ENCODE measurements at places on chromosomes 13 and 19.

DNA sequence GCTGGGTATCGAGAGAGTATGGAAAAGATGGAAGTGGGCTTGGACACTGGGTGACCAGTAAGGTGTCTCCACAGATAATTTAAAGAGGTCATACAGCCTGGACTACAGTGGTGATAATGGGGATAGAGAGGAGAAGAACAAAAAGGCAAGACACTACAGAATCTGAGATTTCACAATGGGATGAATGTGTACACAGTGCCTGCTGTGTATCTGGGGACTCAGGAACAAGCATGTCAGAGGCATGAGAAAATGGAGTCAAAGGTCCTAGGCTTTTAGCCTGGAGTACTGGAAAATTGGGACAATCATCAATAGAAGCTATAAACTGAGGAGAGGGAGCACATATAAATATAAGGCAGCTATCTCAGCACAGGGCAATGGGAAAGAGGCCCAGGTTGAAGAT is 69.4 kb downstream of the TSC22D1 start:
- no peak for DNase-seq

DNA sequence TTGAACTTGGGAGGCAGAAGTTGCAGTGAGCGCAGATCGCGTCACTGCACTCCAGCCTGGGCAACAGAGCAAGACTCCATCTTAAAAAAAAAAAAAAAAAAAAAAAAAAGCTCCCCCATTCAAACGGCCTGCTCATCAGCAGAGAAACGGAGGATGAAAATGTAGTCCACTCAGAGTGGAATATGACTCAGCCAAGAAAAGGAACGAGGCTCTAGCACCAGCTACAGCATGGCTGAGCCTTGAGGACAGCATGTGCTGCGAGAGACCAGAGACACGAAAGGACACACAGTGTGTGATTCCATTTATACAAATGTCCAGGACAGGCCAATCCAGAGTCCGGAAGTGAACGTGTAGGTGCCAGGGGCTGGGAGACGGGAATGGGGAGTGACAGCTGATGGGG is 18.1 kb upstream of the MIER2 start:
- DNase-seq = no peak

- DNase-seq = peak; percentile 71
Observed at GRCh38 chr13:94308832-94309231, 170.7 kb downstream of the DCT start.

DNA sequence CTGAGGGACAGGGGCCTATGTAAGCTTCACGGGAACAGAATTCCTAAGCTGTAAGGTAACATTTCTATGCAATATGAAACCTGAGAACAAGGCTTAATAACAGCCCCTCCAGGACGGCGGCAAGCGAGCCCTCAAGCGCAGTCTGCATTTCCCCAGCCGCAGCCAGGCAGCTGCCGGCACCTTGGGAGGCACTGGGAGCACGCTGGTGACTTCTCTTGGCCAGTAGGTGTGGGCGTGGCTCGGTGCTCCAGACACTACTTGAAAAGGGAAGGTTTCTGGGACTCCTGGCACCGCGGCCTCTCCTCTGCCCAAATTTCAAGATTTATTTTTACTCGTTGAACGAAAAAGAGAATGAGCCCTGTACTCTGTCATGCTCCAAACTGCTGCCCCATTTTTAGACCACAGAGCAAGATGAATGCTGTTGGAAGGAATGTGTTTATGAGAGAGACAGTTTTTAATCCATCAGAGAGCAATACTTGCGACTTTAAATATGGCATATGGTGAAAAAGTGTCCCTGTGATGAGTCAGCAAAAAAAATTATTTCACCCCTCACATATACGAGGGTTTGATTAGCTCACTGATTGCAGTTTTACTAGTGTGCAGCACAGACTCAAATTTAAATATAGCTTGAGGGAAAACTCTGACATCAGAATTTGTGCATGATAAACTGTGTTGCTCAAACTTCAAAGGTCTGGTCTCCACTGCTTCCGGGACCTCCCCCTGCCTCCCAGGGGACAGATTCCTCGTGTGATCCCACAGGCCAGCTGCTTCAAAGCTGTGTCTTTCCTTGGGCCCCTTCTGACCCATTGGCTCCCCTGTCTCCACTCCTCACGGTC is 81.2 kb downstream of the COL4A2 start:
- no peak for DNase-seq

DNA sequence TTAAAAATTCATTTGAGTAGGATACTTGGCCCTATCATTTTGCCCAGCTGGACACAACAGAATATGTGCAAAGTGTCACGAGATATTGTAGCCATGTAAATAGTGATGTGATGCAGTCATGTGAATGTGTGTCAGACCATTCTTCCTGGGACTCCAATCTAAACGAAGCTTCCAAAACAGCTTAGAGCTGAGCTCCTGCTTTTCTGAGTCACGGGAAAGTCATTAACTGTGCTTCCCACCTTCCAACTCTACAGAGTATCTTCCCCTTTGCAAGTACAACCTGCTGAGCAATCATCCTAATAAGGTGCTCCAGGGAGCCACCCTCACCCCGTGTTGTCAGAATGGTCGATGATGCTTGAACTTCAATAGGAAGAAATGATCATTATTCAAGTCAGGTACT is 294.7 kb downstream of the MYO16 start:
- no peak for DNase-seq

DNA sequence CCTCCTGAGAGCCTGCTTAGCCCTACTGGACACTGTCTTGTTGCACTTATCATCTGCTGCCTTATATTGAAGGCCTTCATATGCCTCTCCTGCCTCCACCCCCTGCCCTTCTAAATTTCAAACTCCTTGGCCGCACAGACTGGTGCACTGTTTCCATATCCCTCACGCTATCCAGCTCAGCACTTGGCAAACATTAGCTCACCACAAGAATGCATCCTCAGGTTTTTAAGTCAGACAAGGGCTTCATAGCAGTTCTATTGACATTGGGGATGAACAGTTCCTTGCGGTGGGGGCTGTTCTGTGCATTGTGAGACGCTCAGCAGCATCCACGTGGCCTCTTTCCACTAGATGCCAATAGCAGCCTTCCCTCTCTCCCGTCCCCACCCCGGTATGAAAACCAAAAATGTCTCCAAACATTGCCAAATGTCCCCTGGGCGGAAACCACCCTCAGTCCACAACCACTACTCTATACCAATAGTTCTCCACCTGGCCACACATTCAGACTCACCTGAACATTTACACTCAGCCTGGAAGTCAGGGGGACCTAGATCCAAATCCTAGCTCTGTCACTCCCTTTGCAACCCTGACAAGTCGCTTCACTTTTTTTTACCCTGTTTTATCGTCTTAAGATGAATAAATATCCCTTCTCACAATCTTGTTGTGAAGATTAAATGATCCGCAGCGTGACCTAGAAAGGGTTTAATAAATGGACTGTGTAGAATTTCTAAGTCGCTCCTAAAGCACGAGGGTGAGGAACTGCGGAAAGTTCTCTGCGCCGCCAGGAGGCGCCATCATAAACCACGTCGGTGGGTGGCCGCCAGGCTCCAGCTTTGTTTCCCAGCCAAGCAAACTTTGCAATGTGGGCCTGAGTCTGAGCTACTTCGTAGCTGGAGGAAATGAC is 3.6 kb upstream of the CEACAM3 start:
- DNase-seq = no peak
